Aorta (tissue), 5 donors: ENCODE measurements at places on chromosomes 6 and 20. TPM values are rescaled to one million over a fixed set of nuclear protein-coding genes. Genes with fewer than 3 reads are reported as not detected.

The NKAPL gene
- 1.6 TPM for total RNA-seq

The POU3F2 gene
- not detected for total RNA-seq

DNA sequence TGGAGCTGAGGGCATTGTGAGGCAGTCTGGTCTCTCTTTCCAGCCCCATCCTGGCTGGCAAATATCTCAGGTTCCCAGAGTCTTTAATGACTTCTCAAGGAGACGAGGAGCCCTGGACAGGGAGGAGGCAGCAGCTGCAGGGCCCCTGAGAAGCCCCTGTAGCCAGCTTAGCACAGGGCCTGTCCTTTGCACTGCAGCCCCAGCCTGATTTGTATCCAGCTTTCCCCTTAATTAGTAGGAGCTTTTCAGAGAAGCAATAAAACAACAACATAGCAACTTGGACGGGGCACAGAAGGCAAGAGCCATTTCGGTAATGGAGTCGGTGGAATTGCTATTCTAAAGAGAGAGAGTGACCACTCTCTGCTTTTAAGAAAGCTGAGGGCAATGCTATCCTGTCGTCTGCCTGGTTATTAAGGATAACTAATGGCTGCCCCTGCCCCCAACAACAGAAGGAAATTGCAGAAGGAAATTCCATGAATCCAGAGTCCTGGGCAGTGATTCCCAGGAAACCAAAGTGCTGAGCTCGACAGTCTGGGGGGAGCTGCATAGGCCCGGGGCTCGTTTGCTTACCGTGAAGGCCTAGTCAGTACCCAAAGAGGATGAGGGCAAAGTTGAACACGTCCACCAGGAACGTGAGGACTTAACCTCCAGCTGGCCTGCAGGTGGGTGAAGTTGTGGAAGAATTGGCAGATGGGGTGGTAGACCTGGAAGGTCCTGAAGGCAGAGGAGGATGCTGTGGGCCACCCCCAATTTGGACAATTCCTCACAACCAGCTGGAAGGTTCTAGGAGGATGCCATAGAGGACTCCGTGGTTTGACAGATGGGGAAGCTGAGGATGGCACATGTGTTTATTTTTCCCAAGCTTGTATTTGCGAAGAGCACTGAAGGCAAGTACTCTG is 50.3 kb downstream of the NPEPL1 start:
- no peak for DNase-seq

GRCh38 chr20:47749339-47749738 is 35.9 kb downstream of the SULF2 start:
- DNase-seq = peak; percentile 66

GRCh38 chr20:61304750-61305149 is 52.7 kb downstream of the CDH4 start:
- DNase-seq = no peak

DNA sequence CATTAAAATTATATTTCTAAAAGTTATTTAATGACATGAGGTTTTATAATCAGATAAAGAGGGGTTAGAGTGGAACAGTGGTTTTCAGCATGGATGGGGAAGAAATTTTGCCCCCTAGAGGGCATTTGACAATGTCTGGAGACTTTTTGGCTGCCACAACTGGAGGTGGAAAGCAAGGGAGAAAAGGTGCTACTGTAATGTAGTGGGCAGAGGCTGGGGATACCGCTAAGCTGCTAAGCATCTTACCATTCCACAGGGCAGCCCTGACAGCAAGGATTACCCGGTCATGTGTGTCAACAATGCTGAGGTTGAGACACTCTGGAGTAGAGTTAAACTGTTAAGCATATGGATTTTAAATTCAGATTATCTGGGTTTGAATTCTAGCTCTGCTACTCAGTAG is 52.9 kb upstream of the FABP7 start:
- DNase-seq = no peak

- DNase-seq = peak; percentile 62
These were observed 703 bp downstream of the SNX9 start for GRCh38 chr6:157823528-157824370.

DNA sequence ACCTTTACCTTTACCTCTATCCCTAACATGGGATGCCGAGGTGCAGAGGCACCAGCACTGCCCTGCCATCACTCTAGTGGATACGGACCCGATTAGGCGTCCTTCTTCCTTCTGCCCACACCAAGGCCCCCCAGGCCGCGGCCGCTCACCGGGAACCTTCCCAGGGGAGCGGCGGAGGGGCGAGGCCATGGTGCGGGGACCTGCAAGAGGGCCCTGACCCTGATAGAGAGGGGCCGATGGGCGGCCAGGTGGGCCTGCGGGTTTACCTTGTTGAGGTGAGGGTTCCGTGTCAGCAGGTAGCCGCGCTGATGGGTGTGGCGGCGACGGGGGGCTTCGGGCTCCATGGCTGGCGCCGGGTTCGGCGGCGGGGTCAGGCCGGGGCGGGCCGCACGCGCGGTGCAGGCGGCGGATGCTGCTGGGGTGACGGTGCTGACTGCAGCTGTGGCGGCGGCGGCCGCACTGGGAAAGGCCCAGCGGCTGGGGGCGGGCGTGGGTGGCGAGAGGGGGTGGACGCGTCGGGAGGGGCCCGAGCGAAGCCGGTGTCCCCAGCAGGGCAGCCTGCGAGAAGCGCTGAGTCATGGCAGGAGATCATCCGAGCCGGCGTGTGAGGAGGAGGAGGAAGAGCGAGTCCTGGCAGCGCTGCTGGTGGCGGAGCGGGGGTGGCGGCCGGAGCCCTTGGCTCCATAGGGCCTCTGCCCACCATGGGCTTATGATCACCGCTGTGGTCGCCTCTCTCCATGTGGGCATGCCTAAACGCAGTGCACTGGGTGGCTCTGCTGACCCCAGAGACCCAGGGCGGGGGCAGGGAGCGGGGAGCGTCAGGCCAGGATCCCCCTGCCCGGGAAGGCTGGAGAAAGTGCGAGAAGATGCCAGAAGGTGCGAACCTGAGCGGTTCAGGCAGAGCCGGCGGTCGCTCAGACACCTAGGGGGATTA is at the start of gene ME1:
Gene ME1 (minus strand): TSS at position 441 of the 934 bp plus-strand sequence. CDS start 97 bp downstream, at position 344.
- peak; percentile 93 for DNase-seq

GRCh38 chr20:12977328-12978125 is 31.2 kb upstream of the SPTLC3 start:
- no peak for DNase-seq

GRCh38 chr6:159430323-159430722 is 261.1 kb downstream of the FNDC1 start:
- DNase-seq = no peak

- no peak for DNase-seq
These were observed 138.3 kb upstream of the HMGN3 start for GRCh38 chr6:79372757-79373156.

DNA sequence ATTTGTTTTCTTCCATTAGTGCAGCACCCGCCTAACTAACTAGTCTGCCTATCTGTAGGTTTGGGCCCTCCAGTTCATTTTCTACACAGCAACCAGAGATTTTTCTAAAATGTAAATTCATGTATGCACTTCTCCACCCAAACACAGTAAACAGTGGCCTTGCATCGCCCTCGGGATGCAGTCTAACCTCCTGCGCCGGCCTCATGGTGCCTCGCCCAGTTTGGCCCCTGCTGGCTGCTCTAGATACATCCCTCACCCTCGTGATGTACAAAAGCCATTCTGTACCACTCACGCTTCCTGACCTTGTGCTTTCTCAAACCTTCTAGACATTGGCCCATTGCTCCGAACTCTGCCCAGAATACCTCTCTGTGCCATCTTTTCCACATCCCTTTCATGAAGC is 53.8 kb upstream of the VSTM2L start:
- DNase-seq = no peak

DNA sequence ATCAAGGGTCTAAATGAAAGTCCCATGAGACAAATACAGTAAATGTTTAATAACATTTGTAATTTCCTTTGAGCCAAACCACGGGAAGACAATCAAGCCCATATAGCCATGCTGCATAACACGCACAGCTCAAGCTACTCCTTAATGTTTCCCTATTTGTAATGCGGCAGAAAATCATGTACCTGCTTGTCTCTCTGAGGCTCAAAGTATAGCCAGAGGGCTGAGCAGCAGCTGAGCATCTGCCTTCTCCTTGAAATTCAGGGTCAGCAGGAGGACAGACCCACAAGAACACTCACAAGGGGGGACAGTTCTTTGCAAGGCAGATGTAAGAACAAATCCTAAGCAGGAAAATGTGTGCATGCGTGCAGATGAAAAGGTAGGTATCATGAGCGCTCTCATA is 45.8 kb upstream of the JARID2 start:
- DNase-seq = no peak

- no peak for DNase-seq
These were observed 85.0 kb downstream of the NFATC2 start for GRCh38 chr20:51457533-51457932.

GRCh38 chr6:112931832-112932231 is 584.7 kb downstream of the RFPL4B start:
- DNase-seq = no peak

- DNase-seq = peak; percentile 88
These were observed 124.0 kb upstream of the SLC2A12 start for GRCh38 chr6:134176264-134176975.

DNA sequence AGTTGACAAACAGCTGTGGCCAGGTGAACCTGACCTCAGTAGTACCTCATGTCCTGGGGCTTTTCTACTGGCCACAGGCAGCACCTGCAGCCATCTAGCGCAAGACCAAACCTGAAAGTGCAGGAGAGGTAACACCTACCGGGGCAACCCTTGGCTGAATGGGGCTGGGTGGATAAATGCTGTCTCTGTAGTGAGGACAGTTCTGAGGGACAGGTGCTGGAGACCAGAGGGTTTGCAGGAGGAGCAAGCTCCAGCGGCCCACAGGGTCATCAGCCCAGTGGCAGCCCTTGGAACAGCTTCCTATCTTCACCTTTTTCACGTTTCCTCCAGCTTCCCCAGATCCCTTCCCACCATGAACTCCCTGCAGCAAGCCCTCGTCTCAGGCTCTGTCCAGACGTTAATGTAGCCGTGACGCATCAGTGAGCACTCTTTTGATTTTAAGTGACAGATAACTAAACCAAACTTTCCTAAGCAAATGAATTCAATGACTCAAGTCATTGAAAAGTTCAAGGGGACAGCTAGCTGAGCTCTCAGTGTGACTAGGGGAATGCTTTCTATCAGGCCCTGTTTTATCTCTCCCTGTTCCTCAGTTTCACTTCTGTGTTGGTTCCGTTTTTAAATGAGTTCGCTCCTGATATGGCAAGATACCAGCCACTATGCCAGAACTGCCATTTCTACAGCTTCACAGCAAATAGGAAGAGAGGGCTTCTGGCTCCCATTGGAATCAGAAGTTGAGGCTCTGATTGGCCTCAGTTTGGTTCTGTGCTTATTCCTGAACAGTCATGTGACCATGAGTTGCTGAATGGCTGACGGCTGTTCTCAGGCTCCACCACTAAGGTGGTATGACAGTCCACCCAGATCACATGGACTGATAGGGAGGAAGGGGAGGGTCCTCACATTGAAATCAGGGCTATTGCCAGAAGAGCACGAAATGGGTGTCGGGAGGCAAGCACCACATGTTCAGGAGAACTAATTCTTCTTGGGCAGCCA is 12.1 kb upstream of the PFDN4 start:
- no peak for DNase-seq
